ENCODE measurements at places on chromosomes 7 and 10.

DNA sequence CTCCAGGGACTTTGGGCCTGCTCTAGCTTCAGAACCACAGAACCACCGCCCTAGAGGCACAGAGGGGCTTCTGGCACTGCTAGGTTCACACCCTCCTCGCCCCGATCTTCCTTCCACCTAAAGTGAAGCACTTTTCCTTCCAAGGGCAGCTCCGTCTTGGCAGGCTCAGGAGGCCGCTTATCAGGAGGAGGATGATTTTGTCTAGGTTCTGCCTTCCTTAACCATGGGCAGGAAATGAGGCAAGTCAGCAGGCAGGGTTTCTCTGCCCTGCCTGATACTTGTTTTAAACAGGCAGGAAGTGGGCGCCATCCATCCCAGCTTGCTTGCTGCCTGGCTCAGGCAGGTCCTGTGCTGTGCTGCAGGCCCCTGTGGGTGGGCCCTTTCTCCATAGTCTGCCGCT is 8.3 kb upstream of the ATP6V0E2 start:
- no peak for DNase-seq

DNA sequence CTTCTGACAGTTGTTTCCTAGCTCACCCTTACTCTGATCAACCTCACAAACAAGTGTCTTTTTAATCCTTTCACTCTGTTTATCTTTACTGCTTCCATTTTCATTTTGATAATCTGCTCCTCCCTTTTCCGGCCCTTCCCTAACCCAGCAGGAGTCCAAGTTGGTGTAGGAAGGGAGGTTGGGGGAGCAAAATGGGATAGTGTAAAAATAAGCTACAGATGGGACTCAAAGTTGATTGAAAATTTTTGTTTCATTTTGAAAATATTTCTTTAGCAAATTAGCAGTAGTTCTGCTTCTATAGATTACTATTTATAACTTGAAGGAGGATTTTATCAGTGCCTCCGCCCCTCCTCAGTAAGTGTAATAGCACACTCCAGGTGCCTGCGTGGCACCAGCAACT is 112.0 kb downstream of the WNT2 start:
- no peak for DNase-seq

DNA sequence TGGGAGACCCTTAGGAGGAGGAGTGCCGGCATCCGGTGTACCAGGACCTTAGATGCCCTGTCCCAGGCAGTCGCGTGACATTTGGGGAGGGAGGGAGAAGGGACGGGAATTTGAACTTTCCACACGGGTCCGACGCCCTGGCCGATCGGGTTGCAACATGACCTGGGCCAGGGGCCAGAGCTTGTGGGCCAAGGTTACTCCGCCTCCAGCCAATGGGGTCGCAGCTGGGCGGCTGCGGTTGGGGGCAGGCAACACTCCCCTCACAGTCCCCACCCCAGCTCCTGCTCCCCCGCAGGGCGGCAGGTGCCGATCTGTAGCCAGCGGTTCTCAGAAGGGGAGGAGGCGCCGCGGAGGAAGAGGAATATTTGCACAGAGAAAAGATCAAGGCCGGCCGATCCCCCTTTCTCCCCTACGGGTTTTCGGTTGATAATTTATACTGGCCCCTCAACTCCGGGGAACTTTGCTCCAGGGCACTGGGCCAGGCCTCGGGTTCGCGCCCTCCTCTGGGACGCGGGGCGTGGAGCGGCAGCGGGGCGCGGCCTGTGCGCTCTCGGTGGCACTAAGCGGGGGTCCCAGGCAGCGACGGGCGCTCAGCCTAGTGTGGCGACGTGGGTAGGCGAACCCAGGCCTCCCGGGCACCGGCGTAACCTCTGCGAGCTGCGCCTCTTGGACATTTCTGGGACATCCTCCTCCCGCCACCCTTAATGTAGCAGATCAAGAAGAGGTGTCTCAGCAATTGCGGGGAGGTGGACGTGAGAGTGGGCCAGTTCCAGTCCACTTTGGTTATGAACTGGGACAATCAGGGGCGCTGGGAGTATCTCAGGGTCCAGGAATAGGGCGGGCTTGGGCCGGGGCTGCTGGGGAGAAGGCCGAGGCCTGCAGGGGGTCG is 1.2 kb downstream of the MLXIPL start:
- no peak for DNase-seq

GRCh38 chr10:29857843-29858701 is 201.3 kb downstream of the JCAD start:
- DNase-seq = no peak

GRCh38 chr7:137245890-137246289 is 97.6 kb downstream of the PTN start:
- DNase-seq = peak; percentile 2

GRCh38 chr7:157360483-157361025 is 23.8 kb downstream of the DNAJB6 start:
- DNase-seq = no peak

- no peak for DNase-seq
These were observed 266.7 kb upstream of the PLXDC2 start for GRCh38 chr10:19549503-19549902.
